ENCODE measurements at places on chromosomes 2 and 18.

DNA sequence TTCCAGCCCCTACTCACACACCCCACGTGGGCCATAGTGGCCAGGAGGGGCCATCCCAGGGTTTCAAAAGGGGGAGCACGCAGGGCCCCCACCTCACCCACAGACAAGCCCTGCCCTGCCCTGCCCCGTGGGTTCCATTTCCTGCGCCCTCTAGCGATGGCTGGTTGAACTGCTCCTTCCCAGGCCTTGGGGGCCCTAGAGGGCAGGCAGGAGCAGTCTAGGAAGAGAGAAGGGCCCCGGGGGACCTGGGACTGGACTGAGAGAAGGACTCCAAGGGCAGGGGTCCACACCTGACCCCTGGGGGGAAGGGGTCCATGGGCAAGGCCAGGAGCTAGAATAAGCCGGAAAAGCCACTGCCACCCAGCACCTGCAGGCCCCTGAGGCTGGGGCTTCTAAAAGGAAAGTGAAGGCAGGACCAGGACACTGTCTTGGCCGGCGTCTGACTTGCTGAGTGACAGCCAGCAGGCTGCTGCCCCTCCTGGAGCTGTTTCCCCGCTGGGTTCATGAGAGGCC lies 10.1 kb downstream of the CYP26B1 start:
- peak; percentile 35 for DNase-seq

DNA sequence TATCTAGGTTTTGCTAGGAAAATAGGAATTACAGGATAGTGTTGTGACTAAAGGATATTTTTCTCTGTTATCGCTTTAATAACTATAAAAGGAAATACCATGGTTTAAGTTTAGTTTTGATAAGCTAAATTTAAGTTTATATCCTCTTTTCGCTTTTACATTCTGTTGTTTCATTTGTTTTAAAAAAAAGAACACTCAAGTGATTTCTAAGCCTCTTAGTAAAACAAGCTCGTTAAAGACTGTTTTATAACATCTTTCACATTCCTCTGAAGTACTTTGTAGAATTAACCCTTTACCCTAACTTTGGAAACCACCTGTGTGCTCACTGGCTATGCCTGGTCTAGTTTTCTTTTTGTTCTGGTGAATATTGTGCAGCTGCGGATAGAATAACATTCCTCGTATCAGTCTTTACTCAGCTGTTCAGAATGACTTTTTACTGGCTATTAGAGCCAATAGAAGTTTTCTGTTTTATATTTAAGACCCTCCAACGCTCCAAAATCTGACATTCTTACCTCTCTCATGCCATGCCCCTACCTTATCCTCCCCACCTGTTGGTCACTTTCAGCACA lies 183.1 kb downstream of the PTPRM start:
- DNase-seq, result no peak

- no peak for DNase-seq
Observed at GRCh38 chr2:5691221-5691984, 781 bp upstream of the SOX11 start.

- DNase-seq, result no peak
Observed at GRCh38 chr2:74081030-74081762, 66.5 kb downstream of the BOLA3 start.

GRCh38 chr18:1658908-1659566 lies 754.4 kb downstream of the ADCYAP1 start:
- DNase-seq, result no peak

- DNase-seq, result no peak
Observed at GRCh38 chr2:68744366-68744912, 9.8 kb downstream of the ARHGAP25 start.

DNA sequence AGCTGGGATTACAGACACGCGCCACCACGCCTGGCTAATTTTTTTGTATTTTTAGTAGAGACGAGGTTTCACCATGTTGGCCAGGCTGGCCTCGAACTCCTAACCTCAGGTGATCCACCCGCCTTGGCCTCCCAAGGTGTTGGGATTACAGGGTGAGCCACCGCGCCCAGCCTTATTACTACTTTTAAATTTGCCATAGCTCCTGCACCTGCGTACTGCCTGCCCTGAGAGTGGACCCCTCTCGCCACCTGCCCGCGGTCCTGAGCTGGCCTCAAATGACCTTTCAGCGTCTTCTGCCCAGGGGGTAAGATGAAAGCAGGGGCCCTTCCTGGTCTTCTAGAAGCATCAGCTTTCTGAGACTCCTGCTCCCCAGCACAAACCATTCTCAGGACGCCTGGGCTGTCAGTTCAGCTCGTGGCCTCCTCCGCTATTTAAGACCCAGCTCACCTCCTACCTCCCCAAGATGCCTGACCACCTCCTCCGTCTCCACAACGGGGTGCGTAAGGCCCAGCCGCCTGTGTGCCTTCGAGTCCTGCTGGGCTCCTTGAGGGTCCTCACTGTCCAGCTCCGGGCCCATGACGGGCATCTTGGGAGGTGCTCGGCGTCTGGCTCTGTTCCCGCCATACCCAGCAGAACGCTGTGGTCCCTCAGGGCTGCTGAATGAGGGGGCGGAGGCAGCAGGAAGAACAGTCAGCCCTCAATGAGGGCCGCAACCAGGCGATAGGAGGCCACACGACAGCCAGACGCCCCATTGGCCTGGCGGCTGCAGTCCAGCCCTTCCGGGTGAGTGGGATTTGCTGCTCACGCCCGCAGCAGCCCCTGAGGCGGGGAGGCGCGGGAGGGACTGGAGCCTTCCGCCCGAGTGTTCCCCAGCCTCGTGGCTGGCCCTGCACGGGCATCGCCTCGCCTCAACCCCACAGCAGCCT lies 266.6 kb downstream of the TFCP2L1 start:
- DNase-seq, result no peak

DNA sequence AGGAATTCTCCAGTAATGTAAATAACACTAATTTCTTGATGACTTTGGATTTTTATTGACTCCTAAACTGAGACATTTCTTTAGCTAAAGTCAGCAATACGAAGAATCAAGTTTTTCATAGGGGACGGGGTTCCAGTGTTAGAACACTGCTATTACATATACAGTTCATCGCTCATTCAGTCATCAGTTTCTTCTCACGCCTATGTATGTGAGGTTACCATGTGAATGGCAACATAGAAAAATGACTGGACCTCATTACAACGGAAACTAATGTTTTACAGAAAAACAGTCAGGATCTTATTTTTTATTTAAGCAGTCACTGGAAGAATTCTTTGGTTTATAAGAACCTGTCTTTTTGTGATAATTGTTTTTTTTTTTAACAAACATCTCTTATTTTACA lies 56.4 kb downstream of the THADA start:
- DNase-seq, result no peak

DNA sequence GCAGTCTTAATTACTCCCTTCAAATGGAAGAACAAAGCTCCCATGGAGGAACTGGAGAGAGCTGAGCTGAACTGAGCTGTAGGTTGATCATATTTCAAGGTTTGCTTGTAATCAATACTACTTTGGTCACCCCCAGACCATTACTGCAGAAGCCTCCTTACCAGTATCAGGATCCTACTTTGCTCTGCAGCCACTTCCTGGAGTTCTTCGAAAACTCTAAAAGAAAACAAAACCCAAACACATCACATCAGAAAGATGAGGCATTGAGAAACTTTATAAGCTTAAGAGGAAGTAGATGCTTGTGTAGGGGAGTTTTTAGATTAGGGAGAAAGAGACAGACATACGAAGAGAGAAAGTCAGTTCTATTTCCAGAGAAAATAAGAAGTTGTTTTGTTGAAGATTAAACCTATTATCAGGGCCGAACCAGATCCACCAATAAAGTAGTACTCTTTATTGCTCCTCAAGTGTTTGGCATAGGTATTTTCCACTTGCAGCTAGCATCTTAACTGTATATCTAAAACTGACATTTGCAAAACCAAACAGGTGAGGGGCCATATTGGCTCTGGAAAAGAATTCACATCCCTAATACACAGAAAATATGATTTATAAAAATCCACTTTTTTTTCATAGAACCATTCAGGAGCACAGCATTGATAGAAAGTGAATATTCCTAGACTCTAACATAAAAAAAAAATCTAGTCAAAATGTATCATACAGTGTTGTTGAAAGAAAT lies 166.9 kb upstream of the KLF7 start:
- no peak for DNase-seq

DNA sequence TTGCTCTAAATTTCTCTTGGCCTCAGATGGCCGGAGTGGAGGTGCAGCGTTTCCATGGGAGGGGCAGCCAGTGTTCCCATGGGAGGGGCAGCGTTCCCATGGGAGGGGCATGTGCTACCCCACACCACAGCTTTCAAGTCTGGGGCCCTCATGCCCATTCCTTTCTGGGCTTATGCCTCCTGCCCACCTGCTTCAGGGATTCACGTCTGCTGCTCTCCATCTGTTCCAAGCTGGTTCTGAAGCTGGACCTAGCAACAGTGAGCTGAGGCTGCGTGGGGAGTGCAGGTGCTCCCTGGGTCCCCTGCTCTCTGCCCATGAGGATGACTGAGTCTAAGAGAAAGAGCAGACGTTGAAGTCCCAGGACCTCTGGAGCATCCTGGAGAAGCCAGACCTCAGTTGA lies 243.1 kb upstream of the PXDN start:
- no peak for DNase-seq

DNA sequence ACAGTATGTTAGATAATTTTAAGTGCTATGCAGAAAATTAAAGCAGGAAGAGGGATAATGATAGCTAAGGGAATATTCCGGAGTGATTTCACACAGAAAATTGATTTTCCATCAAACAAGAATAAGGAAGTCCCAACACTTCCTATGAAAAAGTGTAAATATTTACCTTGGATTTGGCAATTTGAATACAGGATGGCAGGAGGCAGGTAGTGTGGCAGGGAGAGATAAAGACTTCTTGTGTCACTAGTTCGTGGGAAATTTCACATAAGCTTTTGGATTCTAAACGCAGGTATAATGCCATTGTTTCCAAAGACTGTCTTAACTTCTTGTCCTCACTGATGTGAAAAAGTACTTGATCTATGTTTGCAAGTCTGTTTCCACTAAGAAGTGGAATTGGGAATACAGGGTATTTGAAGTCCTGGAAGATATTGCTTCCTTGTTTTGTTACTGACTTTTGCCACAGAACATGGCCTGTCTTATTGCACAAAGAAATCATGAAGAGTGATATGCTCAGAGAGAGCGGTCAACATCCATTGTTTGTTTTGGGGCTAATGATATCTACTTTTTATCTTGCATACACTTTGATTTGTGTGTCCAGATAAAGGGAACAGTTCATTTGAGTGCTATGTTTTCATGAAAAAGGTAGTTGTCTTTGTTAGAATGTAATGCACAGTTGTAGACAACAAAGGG lies 1216.1 kb upstream of the FAM98A start:
- no peak for DNase-seq

DNA sequence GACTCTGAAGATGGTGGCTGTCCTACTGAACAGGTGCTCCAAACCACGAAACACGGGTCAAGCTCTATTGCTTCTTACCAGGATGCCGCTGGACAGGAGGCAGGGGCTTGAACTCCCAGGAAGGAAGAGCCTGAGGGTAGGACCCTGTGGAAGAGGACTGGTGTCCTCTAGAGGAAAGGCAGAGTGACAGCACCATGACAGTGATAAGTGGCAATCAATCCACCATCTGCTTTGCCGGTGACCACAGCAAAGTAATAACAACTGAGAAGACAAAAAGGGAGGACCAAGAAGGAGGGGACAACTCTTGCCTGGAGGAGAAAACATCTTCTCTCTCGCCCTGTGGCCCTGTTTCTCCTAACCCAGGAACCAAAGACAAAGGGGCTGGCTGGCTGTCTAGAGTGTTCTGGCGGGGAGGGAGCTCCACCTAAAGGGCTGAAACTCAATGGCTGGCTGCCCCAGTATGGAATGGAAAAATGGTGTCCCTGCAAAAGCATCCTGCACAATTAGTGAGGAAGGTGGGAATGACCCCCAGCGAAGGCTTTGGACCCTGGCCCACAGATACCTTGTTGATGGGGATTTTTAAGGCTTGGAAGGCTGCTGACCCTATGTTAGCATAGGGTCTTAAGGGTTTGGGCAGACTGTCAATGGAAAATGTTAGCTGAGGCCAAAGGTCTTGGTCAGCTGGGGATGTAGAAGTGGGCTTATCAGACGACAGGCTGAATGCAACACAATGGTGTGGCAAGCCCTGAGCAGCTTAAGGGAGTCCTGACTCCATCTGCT lies 35.4 kb downstream of the PROC start:
- DNase-seq, result no peak

- DNase-seq, result no peak
Observed at GRCh38 chr2:135775420-135775819, 33.8 kb downstream of the UBXN4 start.

- DNase-seq, result no peak
Observed at GRCh38 chr2:97983698-97984097, 12.1 kb downstream of the TMEM131 start.

- DNase-seq, result no peak
Observed at GRCh38 chr2:150698016-150698661, 210.7 kb upstream of the RND3 start.

DNA sequence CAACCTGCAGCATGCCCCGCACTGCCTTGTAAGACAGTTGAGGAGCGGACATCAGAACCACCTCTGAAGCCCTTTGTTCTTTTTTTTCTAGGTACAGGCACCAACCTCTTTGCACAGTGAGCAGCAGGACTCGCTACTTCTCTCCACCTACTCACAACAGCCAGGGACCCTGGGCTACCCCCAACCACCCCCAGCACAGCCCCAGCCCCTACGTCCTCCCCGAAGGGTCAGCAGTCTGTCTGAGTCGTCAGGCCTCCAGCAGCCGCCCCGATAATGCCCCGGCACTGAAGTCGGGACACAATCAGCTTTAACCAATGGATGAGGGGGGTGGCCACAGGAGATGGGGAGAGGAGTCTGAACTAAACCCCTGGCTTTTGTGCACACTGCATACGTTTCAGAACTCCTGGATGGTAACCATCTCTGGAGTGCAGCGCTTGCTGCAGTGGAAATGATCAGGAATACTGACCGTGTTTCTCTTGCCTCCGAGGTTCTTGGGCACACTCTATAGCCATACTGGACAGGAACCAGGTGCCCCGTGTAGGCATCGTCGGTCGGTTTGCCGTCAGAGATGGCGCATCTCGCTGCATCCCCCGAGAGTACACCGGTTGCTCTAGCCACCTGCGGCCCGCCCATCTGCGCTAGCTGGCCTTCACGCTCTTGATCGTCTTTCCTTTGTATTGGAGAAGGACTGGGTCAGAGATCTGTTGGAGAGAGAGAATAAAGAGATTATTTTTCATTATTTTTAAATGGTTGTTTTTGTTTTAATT lies 6.6 kb upstream of the RPL31 start:
- DNase-seq, result no peak

- no peak for DNase-seq
Observed at GRCh38 chr18:3623769-3624545, 174.0 kb downstream of the TGIF1 start.

GRCh38 chr2:45337481-45337880 lies 273.6 kb downstream of the SRBD1 start:
- no peak for DNase-seq

DNA sequence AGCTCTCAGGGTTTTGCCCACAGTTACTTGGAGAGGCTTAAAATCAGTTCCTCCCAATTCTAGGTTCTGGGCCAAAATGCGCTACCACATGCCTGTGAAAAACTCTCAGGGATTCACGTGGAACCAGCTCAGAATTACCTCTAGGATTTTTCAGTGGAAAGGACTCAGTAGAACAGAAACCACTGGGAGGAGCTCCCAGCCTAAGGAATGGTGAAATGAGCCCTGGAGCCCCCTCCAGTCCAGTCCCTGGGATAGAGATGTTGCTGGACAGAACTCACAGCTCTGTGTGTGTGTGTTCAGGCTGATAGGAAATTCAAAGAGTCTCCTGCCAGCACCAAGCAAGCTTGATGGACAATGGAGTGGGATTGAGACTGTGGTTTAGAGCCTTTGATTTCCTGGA lies 21.1 kb upstream of the SLC9A4 start:
- no peak for DNase-seq
